Activated CD8-positive, alpha-beta memory T cell treated with anti-CD3 and anti-CD28 coated beads for 1 hour (primary cell): ENCODE measurements at places on chromosomes 5 and 9.

GRCh38 chr5:135461481-135462151 lies 9.5 kb upstream of the TIFAB start:
- DNase-seq, result no peak

- DNase-seq, result no peak
Measured at GRCh38 chr5:163473635-163474243, 13.3 kb downstream of the HMMR start.

DNA sequence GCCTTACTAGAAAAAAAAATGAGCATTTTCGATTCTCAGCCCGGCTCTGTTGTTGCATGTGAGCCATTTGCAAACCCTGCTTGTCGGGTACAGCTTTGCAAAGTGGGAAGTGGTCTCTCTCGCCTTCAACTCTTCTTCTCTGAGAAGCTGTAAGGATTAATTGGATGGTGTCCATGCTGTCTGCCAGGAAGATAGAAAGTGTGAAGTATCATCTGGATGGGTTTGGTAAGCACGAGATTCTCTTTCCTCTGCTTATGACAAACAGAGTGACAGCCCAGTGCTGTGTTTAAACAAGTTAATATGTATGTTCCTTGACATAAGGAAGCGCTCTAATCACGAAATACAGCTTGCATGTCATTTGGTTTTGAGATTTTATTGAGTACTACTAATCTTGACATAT lies 109.1 kb upstream of the SPATA31D4 start:
- no peak for DNase-seq

DNA sequence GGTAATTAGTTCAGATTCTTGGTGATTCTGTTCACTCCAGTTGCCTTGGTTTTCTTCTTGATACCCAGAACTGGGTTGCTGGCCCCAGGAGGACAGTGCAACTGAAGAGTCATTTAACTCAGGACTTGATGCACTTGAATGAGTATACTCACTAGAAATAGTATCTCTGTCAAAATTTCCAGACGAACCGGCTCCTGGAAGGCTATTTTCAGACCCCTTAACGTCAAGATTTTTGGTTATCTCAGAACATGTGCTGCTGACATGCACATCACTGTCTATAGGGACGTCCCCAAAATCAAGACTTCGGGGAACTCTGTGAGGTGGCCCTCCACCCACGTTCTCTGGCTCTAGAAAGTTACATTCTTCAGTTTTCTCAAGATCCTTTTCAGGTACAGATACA lies 56.7 kb upstream of the PCA3 start:
- DNase-seq, result no peak
